Inflammatory macrophage treated with lipopolysaccharide for 1 hour (primary cell): ENCODE measurements at places on chromosomes 13 and 19.

- no peak for DNase-seq
Observed at GRCh38 chr19:36093146-36093662, 17.7 kb upstream of the OVOL3 start.

GRCh38 chr13:84812078-84812477, 929.8 kb upstream of the SLITRK1 start:
- DNase-seq, result no peak

- peak; percentile 14 for DNase-seq
Observed at GRCh38 chr13:77918391-77919245, at the start of gene EDNRB. TSS of gene EDNRB (minus strand) at chr13:77918831. CDS start at chr13:77918573, 258 bp downstream.

GRCh38 chr19:43470288-43470687, 4.9 kb upstream of the LYPD3 start:
- no peak for DNase-seq

GRCh38 chr13:71522941-71523526, 344.0 kb downstream of the DACH1 start:
- DNase-seq, result no peak

DNA sequence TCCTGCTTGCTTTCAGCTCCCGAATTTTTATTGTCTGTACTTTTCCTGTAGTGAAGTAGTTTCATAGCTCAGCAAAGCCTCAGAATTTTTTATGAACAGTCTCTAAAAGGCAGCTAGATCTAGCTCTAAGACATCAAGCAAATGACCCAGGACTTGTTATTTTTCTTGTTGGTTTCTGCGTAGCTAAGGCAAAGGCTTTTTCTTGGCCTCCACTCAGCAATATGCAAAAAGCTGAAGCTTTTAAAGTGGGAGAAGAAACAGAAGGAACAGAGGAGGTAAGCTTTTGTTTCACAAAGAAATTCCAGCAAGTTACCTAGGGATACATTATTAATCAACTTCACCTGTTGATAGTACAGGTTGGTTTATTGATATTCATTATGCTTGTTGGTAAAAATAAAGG, 235.9 kb downstream of the PCDH20 start:
- DNase-seq, result no peak

GRCh38 chr19:55585658-55586339, 5.2 kb upstream of the ZNF579 start:
- no peak for DNase-seq

GRCh38 chr19:58562122-58563033, 4.0 kb upstream of the UBE2M start:
- no peak for DNase-seq

DNA sequence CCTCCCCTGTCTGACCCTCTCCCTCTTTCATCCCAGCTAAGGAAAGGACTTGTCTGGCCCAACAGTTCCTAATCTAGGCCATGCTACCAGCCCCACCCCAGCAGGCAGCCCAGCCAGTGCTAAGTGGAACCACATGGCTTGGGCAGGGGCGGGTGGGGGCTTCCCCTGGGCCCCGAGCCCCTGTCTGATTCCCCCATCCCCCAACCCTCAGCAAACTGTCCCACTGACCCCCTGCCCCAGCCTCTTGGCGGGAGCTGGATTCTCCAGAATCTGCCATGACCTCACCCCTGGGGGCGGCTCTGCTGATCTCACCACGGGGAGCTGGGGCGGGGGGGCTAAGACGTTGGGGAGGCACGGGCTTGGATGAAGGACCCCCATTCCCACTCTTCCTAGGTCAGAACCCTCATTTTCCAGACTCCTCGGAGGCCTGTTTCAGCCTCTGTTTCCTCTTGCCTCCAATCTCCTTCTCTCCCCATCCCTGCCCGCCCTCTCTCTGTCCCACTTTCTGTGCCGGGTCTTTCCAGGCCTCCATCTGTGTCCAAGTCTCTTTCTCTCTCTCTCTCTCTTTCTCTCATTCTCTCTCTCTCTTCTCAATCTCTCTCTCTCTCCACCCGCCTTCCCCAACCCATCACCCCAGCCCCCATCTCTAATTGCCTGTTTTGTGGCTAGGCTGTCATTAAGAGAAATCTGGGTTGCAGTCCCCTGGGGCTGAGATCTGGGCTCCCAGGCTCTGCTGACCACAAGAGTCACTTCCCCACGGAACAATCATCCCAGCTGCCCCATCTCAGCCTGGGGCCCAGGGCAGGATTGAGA, 2.7 kb downstream of the COL5A3 start:
- peak; percentile 13 for DNase-seq

DNA sequence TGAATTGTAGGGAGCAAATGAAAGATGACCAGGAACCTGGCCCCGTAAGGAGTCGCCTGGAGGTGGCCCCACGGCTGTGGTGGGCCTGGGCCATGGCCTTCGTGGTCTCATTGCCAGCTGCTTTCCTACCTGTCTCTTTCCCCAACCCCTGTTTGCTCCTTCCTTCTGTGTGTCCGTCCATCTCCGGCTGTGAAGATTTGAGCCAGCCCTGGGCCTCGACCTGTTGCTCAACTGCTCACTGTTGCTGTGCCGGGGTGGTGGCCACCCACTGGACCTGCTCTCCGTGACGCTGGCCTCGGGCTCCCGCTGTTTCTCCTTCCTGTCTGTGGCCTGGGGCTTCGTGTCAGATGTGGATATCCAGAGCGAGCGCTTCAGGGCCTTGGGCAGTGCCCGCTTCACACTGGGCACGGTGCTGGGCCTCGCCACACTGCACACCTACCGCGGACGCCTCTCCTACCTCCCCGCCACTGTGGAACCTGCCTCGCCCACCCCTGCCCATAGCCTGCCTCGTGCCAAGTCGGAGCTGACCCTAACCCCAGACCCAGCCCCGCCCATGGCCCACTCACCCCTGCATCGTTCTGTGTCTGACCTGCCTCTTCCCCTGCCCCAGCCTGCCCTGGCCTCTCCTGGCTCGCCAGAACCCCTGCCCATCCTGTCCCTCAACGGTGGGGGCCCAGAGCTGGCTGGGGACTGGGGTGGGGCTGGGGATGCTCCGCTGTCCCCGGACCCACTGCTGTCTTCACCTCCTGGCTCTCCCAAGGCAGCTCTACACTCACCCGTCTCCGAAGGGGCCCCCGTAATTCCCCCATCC, 8.5 kb downstream of the DBP start:
- no peak for DNase-seq

DNA sequence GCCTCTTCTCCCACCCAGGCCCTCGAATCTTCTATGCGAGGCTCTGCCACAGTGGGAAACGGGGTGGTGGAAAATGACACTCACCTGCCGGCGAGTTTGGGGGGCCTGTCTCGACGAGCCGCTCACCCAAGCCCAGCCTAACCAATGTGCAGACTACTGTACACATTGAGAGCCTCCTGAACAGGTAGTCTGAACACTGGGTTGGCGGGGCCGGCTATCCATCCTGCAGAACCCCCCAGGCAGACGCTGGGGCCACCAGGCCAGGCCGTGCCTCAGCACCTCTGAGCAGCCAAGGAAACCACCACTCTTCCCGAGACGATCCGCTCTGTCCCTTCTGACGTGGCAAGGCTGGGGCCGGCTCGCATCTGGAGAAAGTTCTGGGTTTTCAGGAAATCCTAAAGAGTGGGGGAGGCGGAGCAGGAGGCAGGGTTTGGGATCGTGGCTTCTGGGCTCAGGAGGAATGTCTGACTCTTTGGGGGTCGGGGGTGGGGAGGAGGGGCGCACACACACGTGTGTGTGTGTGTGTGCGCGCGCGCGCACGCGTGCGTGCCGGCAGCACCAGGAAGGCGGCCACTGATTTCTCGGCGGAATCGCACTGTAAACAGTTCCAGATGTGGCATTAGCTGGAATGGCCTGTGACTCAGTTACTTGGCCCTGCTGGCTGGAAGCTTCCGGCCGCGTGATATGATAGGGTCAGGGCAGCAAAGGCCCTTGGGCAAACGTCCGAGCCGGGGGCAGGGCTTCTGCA, 18.5 kb downstream of the TMED1 start:
- DNase-seq, result no peak

GRCh38 chr13:110337247-110337646, 30.2 kb downstream of the COL4A2 start:
- DNase-seq, result no peak

DNA sequence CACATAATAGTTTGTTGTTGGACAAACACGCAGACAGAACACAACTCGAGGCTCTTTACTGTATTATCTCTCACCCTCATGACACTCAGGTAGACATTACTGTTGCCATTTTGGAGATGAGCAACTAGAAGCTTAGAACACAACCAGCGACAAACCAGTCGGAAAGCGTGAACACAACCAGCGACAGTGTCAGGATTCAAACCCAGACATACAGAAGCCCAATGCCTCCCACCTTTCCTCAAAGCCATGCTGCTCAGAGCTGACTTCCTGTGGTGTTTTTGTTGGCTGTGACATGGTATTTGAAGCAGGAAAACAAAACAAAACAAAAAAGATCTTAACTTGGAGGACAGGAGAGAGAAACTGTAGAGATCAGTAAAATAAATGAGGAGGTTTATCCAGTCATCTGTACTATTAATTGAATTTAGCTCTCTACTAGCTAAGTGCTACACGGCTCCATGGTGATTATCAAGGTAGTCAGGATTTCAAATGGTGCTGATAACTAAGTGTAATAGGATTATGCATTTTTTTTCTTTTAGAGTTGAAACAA, 92.1 kb downstream of the STARD13 start:
- no peak for DNase-seq

DNA sequence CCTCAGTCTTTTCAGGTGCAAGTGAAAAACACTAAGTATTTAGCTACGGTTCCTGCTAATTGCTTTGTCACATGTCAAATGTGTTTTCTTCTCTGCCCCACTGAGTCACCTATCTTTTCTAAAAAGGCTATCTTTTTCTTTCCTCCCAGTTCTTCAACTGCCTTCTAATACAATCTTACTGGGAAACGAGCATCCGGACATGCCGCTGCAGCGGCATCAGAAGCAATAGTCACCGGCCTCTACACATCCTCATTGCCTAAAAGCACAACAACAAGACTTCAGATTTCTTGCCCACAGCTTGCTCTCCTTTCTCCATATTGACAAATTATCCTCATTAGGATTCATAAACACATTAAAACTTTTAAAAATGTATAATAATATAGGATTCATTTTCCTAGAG, 1.2 kb downstream of the PCDH9 start:
- DNase-seq, result no peak

- peak; percentile 98 for DNase-seq
Observed at GRCh38 chr19:21022996-21023395, 2.5 kb downstream of the ZNF430 start.

DNA sequence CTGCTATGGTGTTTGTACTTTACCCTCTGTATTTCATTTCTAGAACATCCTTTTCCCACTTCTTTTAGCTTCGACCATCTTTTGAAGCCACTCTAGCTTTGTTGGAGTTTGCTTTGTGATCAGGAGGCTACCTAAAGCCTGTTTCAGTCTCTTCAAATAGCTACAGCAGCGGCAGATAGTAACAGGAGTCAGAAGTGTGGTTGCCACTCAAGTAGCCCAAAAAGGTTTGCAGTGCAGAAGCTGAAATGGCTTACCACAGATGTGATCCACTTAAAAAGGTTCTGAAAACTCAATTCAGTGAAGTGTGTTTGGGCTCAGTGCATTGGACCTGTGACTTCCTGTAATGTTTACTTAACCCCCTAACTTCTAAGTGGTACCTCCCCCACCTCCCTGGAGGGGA, 26.2 kb downstream of the WASF3 start:
- DNase-seq, result no peak

DNA sequence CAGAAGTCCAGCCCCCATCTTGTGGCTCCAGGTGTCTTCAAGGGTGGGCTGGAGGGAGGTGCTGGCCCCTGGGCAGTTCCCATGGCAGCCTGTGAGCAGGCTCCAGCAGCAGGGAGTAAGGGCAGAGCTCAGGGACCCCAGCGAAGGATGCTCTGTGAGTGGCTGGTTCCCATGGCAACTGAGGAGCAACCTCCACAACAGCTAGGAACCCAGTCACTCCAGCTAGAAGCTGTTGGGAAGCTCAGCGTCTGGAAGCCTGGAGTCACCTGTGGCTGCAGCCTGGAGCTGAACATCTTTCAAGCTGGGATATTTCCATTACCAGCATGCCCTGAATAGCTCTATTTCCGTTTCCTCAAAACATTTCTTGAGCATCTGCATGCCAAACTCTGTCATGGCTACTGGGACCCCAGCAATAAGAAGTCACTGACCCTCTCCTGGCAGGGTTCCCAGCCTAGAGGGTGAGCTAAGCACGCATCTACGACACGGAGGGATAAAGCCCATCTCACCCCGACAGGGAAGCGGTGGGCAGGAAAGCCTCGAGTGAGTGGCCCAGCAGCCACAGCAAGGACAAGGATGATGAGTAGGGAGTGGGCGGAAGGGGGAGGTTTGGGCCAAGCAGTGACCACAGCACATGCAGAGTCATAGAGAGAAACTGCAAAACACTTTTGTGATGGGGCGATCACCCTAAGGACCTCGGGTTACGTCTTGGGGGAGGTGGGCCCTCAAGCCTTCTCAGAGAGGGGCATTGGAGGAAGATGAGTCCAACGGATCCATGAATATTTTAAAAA, 52.6 kb downstream of the ALOX5AP start:
- DNase-seq, result peak; percentile 73

- DNase-seq, result no peak
Observed at GRCh38 chr13:33767140-33767539, 50.8 kb upstream of the RFC3 start.

DNA sequence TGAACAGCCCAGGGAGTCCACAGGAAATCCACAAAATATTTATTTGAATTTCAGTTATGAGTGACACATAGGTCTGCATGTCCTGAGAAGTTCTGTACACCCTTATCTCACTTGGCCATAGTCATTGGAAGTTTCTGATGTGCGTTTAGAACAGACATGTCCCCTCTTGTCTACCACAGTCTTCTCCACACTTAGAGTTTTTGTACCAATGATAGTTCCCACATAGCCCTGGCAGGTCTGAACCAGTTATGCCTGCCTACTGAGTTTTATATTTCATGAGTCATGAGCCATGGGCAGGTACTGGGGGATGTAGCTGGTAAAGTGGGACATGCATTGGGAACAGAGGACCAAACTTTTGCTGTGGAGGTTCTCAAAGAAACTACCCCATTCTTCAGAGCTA, 11.3 kb downstream of the ZNF132 start:
- DNase-seq, result no peak

- DNase-seq, result no peak
Observed at GRCh38 chr19:51107406-51108065, 673 bp downstream of the CTU1 start.

DNA sequence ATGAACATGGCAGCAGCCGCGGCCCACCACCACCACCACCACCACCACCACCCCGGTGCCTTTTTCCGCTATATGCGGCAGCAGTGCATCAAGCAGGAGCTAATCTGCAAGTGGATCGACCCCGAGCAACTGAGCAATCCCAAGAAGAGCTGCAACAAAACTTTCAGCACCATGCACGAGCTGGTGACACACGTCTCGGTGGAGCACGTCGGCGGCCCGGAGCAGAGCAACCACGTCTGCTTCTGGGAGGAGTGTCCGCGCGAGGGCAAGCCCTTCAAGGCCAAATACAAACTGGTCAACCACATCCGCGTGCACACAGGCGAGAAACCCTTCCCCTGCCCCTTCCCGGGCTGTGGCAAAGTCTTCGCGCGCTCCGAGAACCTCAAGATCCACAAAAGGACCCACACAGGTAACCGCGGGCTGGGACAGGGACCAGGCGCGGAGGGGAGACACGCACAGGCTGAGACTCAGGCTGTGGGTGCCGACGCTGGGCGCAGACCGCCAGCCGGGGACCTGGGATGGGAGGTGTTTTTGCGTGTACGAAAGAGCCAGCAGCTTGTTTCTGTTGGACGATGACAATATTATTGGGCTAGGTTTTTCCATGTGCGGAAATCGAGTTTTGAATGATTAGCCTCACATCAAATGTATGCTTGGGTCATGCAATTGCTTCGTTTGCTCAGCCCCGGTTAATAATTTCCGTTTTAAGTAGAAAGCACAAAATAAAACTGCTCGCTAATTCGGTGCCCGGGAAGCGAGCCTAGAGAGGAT, 1.3 kb downstream of the ZIC2 start:
- DNase-seq, result no peak

- DNase-seq, result no peak
Observed at GRCh38 chr19:48006762-48007161, 12.3 kb downstream of the ELSPBP1 start.
